ENCODE measurements at places on chromosomes 6 and 20.

DNA sequence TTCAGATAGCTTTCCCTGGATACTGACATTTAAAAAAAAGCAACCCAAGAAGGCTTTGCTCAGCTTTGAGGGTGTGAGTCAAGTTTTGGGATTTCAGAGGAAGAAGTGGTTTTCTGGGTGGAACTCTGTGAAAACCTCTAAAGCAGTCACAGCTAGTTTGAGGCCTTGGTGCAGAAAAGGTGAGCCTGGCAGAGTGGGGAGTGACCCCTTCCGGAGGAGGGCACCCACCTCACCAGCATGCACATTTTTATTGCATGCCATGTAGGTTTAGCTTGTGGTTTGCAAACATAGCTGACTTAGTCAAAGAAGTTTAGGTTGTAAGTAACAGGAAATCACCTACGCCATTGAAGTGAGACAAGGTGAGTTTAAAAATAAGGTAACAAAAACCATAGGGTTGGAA lies 146.8 kb upstream of the PMEPA1 start:
- peak; percentile 60 for DNase-seq

DNA sequence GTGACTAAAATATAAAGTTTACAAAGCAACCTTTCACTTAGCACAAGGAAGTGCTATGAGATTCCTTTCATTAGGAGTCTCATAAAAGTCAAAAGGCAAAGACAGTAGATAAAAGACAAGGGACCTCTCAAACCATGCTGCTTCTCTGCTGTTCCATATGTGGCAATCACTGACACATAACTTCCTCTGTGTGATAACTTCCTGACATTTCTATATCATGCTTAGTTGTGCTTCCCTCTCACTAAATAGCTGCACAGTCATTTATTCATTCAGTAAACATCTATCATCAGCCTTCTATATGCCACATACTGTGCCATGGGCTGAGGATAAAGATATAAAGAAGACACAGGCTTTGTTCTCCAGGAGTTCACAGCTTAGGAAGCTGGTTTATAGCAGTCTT lies 214.8 kb upstream of the GRIK2 start:
- no peak for DNase-seq

GRCh38 chr6:104521176-104521575 lies 338.5 kb downstream of the HACE1 start:
- no peak for DNase-seq

DNA sequence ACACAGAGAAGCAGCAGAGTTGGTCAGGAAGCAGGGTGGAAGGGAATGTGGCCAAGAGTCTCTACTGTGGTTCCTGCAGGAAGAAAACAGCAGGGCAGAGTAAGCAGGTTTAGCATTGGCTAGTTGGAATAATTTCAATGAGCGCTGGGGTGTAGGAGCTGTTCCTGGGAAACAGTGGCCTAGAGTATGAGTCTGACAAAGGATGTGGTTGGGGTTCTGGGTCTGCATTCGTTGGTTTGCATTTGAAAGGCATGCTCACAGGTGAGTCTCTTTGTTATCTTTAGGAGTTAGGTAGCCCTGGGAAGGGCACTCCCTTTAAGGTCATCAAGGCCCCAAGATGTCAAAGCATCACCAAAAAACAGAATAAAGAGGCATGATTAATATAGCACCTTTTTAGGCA lies 911.6 kb upstream of the SLC35B3 start:
- DNase-seq: no peak

GRCh38 chr20:31602779-31603441 lies 2.2 kb upstream of the ID1 start:
- no peak for DNase-seq

- DNase-seq: no peak
Observed at GRCh38 chr6:116323863-116324262, 44.1 kb upstream of the TSPYL1 start.

GRCh38 chr20:3452136-3452535 lies 18.7 kb upstream of the ATRN start:
- no peak for DNase-seq

DNA sequence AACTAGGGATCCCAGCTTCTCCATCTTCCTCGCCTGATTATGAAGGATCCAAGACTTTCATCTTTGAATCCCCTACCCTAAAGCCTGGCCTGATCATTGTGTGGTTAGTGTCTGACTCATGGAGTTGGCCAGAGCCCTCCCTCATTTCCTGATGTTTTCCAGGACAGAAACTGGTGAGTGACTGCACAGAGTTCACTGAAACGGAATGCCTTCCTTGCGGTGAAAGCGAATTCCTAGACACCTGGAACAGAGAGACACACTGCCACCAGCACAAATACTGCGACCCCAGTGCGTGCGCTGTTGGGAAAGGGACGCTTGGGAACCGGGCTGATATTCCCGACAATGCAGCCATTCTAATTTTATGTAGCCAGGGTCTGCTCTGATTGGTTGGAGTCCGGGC lies 4.0 kb downstream of the CD40 start:
- no peak for DNase-seq

- DNase-seq: no peak
Observed at GRCh38 chr20:64082126-64082731, 2.0 kb downstream of the LKAAEAR1 start.

DNA sequence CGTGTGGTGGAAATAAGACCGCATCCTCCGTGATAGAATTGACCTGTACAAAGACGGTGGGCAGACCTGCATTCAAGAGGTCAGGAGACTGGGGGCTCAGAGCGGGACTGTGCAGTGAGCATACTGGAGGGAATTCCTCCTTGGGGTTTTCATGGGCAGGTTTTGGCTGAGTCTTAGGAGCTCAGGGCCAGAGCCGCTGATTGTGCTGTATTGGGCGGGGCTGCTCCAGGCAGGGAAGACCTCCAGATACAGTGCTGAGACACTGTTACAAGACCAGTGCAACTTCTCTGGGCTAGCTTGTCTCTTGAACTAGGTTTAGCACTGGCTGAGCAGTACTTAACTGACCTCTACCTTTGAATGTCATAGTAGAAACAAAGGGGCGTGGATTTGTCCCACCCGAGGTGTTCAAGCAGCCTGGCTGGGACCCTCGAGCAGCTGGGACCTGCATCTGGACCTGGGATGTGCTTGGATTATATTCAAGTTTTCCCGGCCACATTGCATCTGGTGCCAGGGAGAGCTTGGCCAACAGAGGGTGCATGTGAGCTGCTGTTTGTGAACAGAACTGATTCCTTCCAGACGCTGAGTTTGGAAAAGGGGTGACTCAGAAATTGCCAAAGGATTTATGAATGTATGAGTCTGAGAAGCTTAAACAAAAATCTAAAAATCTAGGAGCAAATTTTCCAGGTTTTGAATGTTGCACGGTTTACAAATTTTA lies 33.4 kb upstream of the SLC22A1 start:
- no peak for DNase-seq

DNA sequence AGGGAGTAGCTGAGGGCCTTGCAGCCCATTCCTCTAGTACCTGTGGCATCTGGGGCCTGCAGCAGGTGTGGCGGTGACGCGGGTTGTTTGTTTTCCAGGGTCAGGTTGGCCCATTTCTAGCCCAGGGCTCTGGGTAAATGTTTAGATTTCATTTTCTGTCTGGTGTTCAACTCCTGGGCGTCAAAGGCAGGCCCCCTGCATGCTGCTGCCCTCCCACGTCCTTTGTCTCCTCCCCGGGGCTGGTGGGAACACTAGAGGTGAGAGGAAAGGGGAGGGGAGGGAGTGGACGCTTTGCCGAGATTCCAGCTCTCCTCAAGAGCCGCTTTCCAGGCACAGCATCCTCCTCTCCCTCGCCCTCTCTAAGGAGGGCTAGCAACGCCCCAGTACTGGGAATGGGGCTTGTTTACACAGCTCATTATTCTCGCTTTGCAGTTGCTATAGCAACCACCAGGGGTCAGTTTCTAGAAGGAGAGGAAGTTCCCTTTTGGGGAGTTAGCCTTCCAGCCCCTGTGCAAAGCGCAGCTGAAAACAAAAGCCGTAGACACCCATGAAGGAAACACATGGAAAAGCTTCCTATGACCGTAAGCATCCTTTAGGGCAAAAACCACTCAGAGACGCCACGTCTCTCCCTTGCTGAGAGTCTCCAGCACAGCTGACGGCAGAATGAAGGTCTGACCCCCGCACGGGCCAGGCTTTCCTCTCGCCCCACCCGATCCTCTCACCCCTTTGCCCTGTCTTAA lies 170.6 kb downstream of the LY86 start:
- no peak for DNase-seq

GRCh38 chr20:3729811-3730540 lies 2.5 kb upstream of the HSPA12B start:
- no peak for DNase-seq

GRCh38 chr6:109297406-109298110 lies 84.7 kb downstream of the CD164 start:
- DNase-seq: no peak

GRCh38 chr6:13304580-13305260 lies 23.6 kb downstream of the TBC1D7 start:
- no peak for DNase-seq

- DNase-seq: no peak
Observed at GRCh38 chr6:141540207-141540606, 592.5 kb upstream of the GJE1 start.

GRCh38 chr6:142350309-142350708 lies 48.5 kb downstream of the ADGRG6 start:
- no peak for DNase-seq

DNA sequence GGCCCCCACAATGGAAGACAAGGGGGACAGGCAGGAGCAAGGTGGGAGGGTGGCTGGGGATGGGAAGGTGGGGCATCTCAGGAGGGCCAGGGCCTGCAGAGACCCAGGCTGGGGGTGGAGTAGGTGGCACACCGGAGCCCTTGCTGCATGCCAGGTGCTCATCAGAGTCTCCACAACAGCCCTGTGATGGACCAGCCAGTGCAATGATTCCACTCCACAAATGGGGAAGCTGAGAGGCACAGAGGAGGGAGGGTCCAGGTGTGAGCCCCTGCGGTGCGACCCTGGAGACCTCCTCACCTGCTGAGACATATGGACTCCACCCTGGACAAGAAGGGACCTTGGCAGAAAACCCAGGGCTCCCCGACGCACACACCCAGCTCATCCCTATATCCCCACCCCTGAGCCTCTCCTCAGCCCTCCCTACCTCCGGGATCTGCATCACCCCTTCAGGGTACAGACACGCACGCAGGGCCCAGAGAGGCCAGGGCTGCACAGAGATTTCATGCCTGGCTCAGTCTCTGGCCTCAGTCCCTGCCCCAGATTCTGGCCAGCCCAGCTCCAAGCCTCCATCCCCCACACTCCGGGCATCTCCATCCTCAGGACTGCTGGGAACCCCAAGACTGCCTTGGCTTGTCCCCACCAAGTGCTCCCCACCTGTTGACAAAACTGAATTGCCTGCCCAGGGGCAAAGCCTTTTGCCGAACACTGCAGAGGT lies 7.1 kb upstream of the GRM4 start:
- no peak for DNase-seq

- no peak for DNase-seq
Observed at GRCh38 chr6:378090-378957, 13.2 kb upstream of the IRF4 start.

GRCh38 chr6:42448927-42449659 lies 2.6 kb downstream of the TRERF1 start:
- no peak for DNase-seq

GRCh38 chr6:235763-236360 lies 56.4 kb upstream of the DUSP22 start:
- DNase-seq: no peak

DNA sequence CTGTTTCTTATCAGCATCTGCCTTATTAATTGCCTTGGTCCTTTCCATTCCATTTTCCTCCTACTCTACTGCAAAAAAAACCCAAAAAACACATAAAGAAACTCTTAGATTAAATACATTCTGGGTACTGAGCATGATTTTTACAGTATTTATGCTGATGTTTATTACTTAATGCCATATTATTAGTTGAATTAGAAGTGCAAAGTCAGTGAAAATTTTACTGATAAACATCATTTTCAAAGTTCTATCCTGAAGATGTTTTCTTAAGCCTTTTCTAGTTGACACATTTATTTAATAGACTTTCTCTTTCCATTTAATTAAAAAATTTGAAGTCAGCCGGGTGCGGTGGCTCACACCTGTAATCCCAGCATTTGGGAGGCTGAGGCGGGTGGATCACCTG lies 236.0 kb upstream of the RUNX2 start:
- no peak for DNase-seq

- no peak for DNase-seq
Observed at GRCh38 chr6:137704802-137705159, 162.3 kb upstream of the TNFAIP3 start.

GRCh38 chr20:40336533-40336932 lies 352.5 kb downstream of the MAFB start:
- DNase-seq: no peak

GRCh38 chr6:63887002-63887751 lies 251.6 kb downstream of the PHF3 start:
- DNase-seq: no peak

DNA sequence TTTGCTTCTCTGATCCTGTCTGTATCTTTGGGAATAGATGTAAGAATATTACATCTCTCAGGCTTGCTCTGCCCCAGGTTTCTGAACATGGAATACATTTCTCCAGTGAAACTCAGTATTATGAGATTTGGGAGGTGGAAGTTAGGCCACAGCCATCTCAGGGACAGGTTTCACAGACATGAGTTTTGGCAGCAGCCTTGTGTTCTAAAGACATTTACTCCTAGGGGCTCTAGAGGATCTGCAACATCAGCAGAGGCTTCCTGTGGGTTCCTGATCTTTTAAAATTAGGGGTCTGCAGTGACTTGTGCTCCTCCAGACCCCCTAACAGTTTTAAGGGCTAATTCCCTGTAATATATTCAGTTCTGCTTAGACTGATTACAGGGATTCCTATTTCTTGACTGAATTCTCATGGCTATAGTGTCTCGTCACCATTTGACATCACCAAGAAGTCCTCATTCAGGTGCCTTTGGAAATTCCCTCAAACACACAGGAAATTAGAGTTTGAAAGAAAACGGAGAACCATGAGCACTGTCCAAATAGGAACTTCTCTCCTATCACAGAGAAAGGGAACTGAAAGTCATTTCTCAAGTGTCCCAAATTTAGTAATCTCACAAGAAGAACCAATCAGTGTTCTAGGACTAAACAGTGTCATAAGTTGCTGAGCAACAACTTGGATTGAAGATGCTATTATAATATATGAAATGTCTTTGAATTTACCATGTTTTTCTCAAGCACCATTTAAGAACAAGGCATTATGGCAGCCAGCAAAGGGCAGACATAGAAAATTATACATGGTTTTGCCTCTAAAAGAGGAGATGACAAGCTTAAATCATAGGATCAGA lies 2.5 kb upstream of the HLA-DRA start:
- DNase-seq: no peak

GRCh38 chr20:44772636-44773035 lies 27.0 kb downstream of the KCNK15 start:
- no peak for DNase-seq

- DNase-seq: no peak
Observed at GRCh38 chr6:44422531-44422930, 35.0 kb downstream of the CDC5L start.

- DNase-seq: no peak
Observed at GRCh38 chr20:36155629-36155971, 1.1 kb downstream of the EPB41L1 start.

DNA sequence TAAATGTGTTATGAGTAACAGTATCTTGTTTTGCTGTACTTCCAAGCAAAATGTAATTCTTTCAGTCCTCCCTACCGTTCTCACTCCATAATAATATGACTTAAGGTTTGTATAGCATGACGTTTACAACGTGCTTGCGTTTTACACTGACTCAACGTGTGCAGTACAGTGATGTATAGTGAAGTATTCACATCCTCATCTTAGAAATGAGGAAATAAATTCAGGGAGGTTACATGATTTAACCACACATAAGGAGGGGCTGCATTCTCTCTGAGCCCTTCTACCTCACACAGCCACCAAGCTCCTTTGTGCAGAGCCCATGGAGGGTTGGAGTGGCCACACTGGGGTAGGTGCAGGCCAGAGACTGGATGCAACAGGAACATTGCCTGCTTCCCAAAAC lies 164.5 kb downstream of the MTHFD1L start:
- no peak for DNase-seq

Data from vagina (tissue), 2 donors.